Aorta (tissue), 5 donors: ENCODE measurements at places on chromosomes 7 and 10. TPM values are rescaled to one million over a fixed set of nuclear protein-coding genes. Genes with fewer than 3 reads are reported as not detected.
A peak's percentile ranks its signal among the peaks of the same experiment; 100 is the strongest.

DNA sequence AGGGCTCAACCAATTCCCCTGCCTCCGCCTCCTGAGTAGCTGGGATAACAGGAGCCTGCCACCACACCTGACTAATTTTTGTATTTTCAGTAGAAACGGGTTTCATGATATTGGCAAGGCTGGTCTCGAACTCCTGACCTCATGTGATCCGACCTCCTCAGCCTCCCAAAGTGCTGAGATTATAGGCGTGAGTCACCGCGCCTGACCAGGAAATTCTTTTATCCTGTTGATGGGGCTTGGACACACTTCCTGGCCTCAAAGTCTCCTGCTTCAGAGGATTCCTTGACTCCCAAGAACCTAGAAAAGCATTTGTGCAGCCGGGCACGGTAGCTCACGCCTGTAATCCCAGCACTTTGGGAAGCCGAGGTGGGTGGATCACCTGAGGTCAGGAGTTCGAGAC lies 16.2 kb downstream of the ZNF425 start:
- H3K36me3 ChIP-seq: no peaks in the 10 kb centered on the region
- H3K4me3 ChIP-seq: no peak overlapping the region
- H3K27me3 ChIP-seq: no peaks in the 10 kb centered on the region
- no peak for DNase-seq

The HOXA2 gene
- 1.6 TPM for total RNA-seq

The EPDR1 gene
- total RNA-seq: 39.0 TPM

The PPP3CB gene
- total RNA-seq: 61.0 TPM

DNA sequence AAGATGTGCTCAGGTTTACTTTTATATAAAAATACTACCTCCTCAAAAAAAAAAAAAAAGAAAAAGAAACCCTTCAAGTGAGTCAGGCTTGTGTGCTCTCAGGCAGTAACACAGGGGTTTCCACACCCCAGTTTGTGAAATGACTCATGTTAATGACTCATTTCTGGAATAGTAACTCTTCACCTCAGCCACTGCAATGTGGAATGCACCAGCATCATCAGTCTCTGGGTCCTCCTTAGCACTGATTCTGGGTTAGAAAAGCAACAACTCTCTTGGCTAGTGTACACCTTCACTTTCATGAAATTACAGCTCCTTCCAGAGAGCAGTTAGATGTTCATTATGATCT lies 110.6 kb downstream of the EMX2 start:
- DNase-seq: no peak
- no peaks in the 10 kb centered on the region for H3K4me1 ChIP-seq
- H3K36me3 ChIP-seq: no peaks in the 10 kb centered on the region
- no peak overlapping the region for H3K27ac ChIP-seq

- H3K27ac ChIP-seq: no peak overlapping the region
- H3K4me1 ChIP-seq: no peaks in the 10 kb centered on the region
- H3K36me3 ChIP-seq: no peaks in the 10 kb centered on the region
- DNase-seq: no peak
- H3K27me3 ChIP-seq: no peaks in the 10 kb centered on the region
Measured at GRCh38 chr10:28775773-28776172, 98.5 kb downstream of the BAMBI start.

- no peak overlapping the region for H3K27ac ChIP-seq
- no peaks in the 10 kb centered on the region for H3K27me3 ChIP-seq
- no peak for DNase-seq
- H3K4me3 ChIP-seq: no peak overlapping the region
- no peaks in the 10 kb centered on the region for H3K36me3 ChIP-seq
- no peaks in the 10 kb centered on the region for H3K4me1 ChIP-seq
Measured at GRCh38 chr10:93061594-93062513, 1.3 kb downstream of the CYP26C1 start.

DNA sequence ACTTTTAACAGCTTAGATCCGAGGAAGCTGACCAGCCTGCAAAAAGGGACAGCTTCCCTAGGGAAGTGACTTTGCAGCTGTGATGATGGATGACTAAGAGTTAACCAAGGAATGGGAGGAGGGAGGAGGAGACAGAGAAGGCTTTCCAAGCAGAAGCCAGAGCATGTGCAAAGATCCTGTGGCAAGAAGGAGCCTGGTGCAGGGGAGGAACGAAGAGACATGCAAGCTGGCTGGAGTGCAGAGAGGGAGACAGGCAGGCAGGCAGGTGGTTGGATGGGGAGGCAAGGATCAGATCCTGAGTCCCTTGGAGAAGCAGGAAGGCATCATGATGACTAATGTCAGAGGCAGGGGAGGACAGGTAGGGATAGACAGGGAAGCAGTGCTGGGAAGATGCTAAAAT lies 148.8 kb downstream of the PFKFB3 start:
- no peak overlapping the region for H3K4me3 ChIP-seq
- DNase-seq: no peak
- no peaks in the 10 kb centered on the region for H3K36me3 ChIP-seq
- no peaks in the 10 kb centered on the region for H3K27me3 ChIP-seq
- no peaks in the 10 kb centered on the region for H3K4me1 ChIP-seq
- no peak overlapping the region for H3K27ac ChIP-seq

DNA sequence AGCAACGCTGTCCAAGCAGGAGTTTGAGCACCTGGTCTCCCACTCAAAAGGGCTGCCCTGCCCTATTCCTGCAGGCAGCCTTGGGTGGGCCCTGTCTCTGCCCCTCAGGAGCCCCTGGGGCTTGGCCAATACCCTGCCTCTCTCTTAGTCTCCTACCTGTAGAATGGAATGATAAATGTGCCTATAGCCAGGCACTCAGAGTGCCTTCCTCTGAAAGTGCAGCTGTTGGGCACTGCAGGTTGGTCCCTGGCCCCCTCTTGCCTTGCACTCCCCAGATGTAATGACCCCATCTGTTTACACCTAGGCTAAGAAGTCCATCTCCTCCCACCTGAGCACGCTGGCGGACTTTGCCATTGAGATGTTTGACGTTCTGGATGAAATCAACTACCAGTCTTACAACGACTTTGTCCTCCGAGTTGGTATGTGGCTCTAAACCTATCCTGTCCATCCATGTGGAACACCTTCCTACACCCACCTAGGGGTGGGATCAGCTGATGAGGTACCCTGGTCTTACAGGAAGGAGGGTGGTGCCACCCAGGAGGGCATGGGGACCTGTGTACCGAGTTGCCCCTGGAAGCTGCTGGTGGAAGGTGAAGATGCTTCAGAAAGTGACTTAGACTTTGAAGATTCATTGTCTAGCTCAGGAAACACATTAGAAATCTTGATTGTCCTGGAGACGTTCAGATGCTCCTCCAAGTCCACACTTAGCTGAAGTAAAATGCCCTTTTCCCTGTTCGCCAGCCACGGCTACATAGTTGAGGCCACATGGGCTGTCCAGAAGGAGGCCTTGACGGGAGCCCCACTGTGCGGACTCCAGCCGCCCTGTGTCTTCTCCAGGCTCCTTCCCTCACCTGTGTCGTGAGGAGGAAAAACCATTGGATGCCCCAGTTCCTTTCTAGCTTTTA lies 134.1 kb downstream of the ADCY1 start:
- no peaks in the 10 kb centered on the region for H3K27me3 ChIP-seq
- no peak for DNase-seq
- H3K27ac ChIP-seq: no peak overlapping the region
- no peaks in the 10 kb centered on the region for H3K36me3 ChIP-seq
- no peaks in the 10 kb centered on the region for H3K4me1 ChIP-seq

The CISD1 gene
- total RNA-seq: 30.7 TPM

DNA sequence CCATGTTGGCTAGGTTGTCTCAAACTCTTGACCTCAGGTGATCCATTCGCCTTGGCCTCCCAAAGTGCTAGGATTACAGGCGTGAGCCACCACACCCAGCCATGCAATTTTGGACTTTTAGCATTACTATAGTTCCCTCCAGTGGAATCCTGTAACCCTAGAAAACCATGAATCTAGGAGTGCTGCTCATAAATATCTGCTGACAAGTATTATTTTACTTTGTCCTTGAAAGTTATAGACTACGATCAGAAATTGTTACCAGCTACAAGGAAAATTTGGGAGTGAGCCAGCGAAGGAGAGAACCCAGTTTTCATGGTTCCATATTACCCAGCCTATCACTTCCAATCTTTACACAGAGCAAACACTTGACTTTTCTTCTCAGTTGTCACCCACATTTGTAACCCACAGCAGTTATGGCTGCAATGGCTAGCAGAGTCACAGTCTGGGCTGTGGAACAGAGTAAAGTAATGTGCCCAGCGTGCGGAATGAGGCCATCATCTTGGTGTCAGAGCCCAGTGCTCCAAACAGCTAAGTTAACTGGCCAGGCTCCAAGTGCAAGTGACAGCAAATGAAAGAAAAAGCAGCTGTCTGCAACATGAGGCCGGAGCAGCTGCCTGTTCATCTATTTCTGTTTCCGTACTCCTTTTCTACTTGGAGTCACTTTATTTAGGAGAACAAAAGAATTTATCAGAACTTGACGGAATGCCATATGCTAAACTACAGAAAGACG lies 29.9 kb downstream of the ZC3HC1 start:
- H3K4me1 ChIP-seq: no peaks in the 10 kb centered on the region
- H3K27me3 ChIP-seq: no peaks in the 10 kb centered on the region
- no peak overlapping the region for H3K27ac ChIP-seq

DNA sequence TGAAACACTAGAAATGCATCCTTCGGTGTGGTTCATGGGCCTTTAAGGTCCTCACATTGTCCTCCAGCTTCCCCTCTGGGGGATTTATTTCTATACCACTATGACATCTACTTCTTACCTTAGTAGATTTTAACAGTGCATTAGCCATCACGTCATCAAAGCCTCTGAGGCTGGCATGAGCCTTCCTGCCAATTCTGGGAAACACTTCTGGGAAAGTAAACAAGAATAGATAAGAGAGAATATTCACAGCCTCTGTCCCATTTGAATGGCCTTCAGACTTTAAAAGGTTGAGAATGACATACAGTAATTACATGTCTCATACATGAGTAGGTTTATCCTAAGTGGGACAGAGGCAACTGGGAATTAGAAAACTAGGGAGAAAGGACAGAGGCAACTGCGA lies 89.7 kb downstream of the AMPH start:
- H3K4me3 ChIP-seq: no peak overlapping the region
- DNase-seq: no peak
- no peaks in the 10 kb centered on the region for H3K27me3 ChIP-seq
- no peaks in the 10 kb centered on the region for H3K4me1 ChIP-seq
- H3K27ac ChIP-seq: no peak overlapping the region
- no peaks in the 10 kb centered on the region for H3K36me3 ChIP-seq

The ANXA8 gene
- not detected for total RNA-seq

The HYAL4 gene
- not detected for total RNA-seq

The CALHM3 gene
- not detected for total RNA-seq

GRCh38 chr10:96858038-96858705 lies 26.1 kb downstream of the LCOR start:
- H3K27ac ChIP-seq: no peak overlapping the region
- DNase-seq: no peak
- H3K27me3 ChIP-seq: no peaks in the 10 kb centered on the region
- H3K4me1 ChIP-seq: no peaks in the 10 kb centered on the region
- H3K4me3 ChIP-seq: no peak overlapping the region

DNA sequence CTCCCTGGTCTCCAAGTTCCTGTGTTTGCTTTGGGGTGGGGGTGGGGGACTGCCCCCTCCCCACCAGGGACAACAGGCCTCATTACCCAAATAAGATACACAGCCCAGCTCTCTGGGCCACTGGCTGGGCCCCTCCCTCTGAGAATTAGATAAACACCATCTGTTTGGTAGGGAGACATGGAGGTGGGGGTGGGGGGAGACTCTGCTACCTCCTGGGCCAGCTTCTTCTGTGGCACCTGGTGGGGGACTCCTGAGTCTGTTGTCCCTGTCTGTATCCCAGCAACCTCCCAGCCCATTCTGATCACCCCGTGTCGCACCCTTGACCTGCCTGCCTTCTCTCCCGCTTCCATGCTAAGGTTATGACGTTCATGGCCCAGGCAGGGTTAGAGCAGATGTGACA lies 5.8 kb downstream of the MLXIPL start:
- H3K27ac ChIP-seq: no peak overlapping the region
- no peaks in the 10 kb centered on the region for H3K4me1 ChIP-seq
- H3K4me3 ChIP-seq: no peak overlapping the region
- H3K27me3 ChIP-seq: no peaks in the 10 kb centered on the region
- no peaks in the 10 kb centered on the region for H3K36me3 ChIP-seq
- DNase-seq: no peak

GRCh38 chr10:33722067-33722466 lies 387.6 kb upstream of the NRP1 start:
- H3K27ac ChIP-seq: no peak overlapping the region
- no peaks in the 10 kb centered on the region for H3K36me3 ChIP-seq
- H3K4me3 ChIP-seq: no peak overlapping the region
- H3K4me1 ChIP-seq: no peaks in the 10 kb centered on the region
- no peak for DNase-seq

The STAG3 gene
- 0.96 TPM for total RNA-seq

GRCh38 chr7:129188892-129189660 lies 643 bp downstream of the SMO start:
- H3K27ac ChIP-seq: no peak overlapping the region
- peak; percentile 82 for DNase-seq
- peak overlapping the region; percentile 90 for H3K4me3 ChIP-seq
- H3K36me3 ChIP-seq: no peaks in the 10 kb centered on the region
- no peaks in the 10 kb centered on the region for H3K4me1 ChIP-seq

- no peak overlapping the region for H3K27ac ChIP-seq
- H3K27me3 ChIP-seq: no peaks in the 10 kb centered on the region
- H3K4me3 ChIP-seq: no peak overlapping the region
- H3K4me1 ChIP-seq: no peaks in the 10 kb centered on the region
- no peaks in the 10 kb centered on the region for H3K36me3 ChIP-seq
- DNase-seq: no peak
Measured at GRCh38 chr7:38678698-38679054, 47.5 kb upstream of the AMPH start.

DNA sequence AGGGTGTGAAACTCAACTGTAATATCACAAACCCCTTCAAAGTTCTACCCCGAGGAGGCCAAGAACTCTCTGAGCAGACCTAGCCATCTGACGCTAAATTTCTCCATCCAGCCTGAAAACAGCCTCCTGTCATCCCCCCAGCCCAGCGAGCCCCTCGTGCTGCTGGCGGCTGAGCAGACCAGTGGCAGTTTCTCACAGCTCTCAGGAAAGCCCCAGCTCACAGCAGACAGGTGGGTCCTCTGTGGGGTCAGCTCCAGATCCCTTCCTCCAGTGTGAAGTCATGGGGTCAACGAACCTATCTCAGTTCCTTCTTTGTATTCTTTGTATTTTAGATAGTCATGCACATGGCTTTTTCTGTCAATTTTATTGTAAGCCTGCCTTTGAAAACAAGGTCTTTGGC lies 7.8 kb downstream of the GARIN1A start:
- no peaks in the 10 kb centered on the region for H3K4me1 ChIP-seq
- DNase-seq: no peak
- H3K27me3 ChIP-seq: no peaks in the 10 kb centered on the region
- H3K36me3 ChIP-seq: peaks cover 2% of the 10 kb centered on the region
- no peak overlapping the region for H3K27ac ChIP-seq

- no peaks in the 10 kb centered on the region for H3K27me3 ChIP-seq
- H3K4me3 ChIP-seq: no peak overlapping the region
- no peak overlapping the region for H3K27ac ChIP-seq
- DNase-seq: no peak
Measured at GRCh38 chr10:99325281-99325680, 3.9 kb upstream of the CNNM1 start.

The EPO gene
- total RNA-seq: not detected

The ETV1 gene
- 15.1 TPM for total RNA-seq

The LSM8 gene
- total RNA-seq: 31.3 TPM
